Foreskin fibroblast (primary cell): ENCODE measurements at places on chromosomes 7 and 10.
A peak's percentile ranks its signal among the peaks of the same experiment; 100 is the strongest.

- no peak for DNase-seq
Measured at GRCh38 chr7:28338041-28338440, 74.3 kb upstream of the CREB5 start.

DNA sequence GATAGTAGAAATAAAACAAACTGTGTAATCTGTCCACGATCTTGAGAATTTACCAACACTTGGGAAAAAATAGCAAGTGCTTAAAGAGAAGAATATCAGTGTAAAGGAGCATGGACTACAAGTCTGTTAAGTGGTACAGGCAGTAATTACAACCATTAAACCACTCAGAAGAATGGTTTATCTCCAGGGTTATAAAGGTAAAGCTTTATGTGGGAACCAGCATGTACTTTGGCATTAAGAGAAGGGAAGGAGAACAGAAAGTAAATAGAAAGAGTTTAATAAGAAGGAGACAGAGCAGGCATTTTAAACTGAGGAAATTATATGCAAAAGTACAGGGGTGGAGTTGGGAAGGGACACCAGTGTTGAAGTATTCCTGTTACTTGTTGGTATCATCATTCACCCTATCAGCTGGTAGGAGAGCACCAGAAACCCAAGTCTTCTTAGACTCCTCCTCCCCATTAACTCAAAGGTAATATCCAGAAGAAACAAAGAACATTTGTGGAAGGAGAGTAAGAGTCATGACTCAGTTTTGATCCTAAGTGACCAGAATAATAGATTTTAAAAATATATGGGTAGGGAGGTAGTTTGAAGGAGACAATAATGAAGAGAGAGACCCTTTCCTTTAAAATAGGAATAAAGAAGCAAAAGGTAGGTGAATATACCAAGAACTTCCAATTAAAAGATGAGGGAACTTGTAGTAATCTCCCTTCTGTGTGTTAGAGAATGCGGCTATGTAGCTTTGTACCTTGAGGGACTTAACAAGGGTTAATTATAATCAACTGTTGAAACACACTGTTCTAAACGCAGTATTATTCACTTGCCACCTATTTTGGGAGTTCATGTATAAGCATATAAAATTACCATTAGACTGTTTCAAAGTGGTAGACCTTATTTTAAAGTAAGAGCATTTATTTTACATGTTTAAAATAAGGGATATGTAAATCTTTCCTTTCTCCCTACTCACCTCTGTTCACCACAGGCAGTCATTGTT, 92.1 kb upstream of the STRIP2 start:
- DNase-seq = no peak

GRCh38 chr7:81887098-81888090, 117.5 kb upstream of the HGF start:
- DNase-seq = no peak

DNA sequence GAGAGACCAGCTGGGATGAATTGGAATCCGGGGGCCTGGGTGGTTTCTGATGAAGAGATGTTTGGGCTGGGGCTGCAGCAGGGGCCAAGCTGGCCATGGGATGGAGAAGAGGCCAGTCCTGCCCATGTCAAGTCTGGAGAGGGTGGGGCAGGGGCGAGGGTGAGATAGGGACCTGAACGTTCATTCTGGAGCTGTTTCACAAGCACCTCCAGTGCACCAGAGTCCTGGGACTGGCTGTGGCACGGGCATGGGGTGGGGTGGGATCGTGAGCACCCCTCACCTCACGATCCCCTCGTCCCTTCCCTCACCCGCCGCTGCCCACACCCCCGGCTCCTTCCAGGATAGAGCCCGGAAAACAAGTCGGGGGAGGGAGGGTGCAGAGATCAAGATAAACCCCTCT, 25.8 kb upstream of the PSMG3 start:
- DNase-seq = no peak

GRCh38 chr7:157830331-157830730, 493.5 kb downstream of the DNAJB6 start:
- DNase-seq = no peak

- no peak for DNase-seq
Measured at GRCh38 chr7:133815611-133816210, 311.4 kb upstream of the LRGUK start.

DNA sequence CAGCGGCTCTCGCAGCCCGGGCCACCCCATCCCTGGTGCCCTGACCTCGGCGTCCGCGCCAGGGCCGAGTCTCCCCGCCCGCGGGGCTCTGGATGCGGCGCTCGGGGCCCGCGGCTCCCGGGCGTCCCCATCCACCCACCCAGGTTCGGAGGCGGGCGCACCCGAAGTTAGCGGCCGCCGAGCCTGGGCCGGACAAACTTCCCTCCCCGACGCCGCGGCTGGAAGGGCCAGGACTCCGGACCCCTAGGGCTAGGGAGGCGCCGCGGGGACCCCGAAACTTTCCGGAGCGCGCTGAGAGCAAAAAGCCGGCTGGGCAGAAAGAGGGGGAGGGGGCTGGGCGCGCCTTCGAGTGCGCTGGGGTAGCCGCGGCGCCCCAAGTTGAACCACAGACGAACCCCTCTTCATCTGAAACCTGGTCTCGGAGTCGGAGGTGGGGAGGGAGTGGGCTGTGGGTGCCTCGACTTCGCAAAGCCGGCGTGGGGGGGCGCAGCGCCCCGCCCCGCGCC, 3.7 kb upstream of the ELFN1 start:
- DNase-seq = no peak

DNA sequence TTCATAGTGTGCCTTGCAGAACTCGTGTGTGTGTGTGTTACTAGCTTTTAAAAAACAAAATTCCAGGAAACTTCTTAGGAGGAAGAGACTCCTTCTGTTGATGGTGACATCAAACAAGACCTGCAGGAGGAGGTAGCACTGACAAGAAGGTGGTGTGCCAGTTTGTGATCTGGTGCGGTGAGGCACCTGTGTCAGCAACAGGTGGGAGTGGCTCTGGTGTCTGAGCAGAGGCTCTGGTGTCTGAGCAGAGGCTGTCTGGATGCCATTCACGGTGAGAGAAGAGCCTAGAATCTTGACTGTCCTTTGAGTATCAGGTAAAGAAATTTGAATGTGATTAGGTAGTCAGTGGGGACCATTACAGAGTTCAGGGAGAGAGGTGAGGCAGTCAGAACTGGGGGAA, 122.8 kb downstream of the INPP5A start:
- no peak for DNase-seq

GRCh38 chr10:102159051-102159597, 6.9 kb downstream of the NOLC1 start:
- DNase-seq = peak; percentile 62

DNA sequence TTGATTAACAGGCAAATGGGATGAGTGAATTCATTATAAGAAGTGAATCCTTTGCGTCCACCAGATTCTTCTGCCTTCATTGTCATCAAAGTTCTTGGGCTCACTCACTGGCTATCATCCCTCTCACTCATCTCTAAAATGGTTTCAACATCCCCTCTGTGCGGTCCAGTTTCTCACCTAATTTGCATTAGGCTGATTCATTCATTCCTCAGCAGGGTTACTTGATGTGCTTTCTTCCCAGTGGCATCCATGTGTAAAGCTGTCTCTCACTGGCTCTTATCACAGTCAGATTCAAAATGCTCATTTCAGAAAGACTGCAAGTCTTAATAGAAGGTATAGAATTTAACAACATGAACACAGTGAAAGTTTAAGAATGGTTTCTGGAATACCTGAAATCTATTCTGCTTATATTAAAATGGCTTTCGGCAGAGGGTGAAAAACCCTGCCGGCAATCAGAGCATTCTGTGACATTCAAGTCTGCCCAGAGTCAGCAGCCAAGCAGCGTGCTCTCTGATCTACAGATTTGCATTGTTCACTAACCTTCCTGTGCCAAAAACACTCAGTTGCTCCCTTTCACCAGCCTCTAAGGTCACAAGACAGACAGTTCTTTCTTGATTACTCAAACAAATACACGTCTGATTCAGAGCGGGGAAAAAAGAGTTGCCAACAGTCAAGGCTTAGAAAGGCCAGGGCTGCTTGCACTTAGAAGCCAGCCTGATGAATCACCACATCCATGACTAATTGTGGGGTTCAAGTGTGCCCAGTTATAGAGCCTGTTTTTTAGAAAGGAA, 106.7 kb downstream of the TES start:
- peak; percentile 99 for DNase-seq

GRCh38 chr7:47759056-47759706, 177.3 kb upstream of the TNS3 start:
- peak; percentile 34 for DNase-seq

- DNase-seq = no peak
Measured at GRCh38 chr7:72196176-72196575, 216.0 kb downstream of the CALN1 start.

- no peak for DNase-seq
Measured at GRCh38 chr10:128301051-128301450, 174.8 kb upstream of the MKI67 start.

- no peak for DNase-seq
Measured at GRCh38 chr10:117472872-117473271, 69.7 kb upstream of the EMX2 start.

DNA sequence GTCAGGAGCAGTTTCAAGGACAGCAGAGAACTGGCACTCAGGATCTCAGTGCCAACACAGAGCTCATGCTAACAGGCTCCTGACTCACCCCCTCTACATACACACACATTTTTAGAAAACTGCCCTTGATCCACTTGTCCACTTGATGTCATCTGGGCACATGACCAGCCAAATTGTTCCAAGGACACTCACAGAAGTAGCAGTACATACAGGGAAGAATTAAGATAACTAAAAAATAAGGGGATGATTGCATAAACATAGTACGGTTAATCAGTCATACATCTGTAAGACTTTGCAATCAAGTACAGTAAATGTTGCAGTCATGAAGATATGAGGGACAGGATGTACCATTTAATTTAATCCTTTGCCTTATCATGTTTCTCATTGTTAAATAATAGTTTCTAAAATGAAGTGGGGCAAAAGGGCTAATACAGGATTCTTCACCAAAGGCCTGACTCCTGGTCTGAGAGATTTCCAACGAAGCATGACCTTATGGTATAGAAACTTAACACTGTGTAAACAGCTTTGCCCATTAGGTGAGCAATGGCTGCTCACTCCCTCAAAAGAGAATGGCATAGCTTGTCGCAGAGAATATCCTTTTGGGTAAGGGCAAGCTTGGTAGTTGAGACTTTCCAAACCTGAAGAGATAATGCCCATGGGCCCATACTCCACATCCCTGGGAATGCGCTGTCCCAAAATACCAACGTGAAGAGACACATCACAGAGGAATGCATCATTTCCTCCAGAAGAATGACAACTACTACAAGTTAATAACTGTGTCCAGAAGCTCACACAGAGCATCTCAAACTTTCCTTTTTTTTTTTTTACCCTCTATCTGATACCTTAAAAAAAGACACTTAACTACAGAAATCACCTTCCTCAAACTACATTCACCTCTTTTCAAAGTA, 94.1 kb downstream of the ARMH3 start:
- peak; percentile 74 for DNase-seq

- no peak for DNase-seq
Measured at GRCh38 chr7:80954191-80954590, 35.3 kb upstream of the SEMA3C start.

- DNase-seq = no peak
Measured at GRCh38 chr7:77734659-77735421, 38.6 kb downstream of the RSBN1L start.

GRCh38 chr10:56547163-56547562, 186.1 kb upstream of the ZWINT start:
- DNase-seq = no peak

DNA sequence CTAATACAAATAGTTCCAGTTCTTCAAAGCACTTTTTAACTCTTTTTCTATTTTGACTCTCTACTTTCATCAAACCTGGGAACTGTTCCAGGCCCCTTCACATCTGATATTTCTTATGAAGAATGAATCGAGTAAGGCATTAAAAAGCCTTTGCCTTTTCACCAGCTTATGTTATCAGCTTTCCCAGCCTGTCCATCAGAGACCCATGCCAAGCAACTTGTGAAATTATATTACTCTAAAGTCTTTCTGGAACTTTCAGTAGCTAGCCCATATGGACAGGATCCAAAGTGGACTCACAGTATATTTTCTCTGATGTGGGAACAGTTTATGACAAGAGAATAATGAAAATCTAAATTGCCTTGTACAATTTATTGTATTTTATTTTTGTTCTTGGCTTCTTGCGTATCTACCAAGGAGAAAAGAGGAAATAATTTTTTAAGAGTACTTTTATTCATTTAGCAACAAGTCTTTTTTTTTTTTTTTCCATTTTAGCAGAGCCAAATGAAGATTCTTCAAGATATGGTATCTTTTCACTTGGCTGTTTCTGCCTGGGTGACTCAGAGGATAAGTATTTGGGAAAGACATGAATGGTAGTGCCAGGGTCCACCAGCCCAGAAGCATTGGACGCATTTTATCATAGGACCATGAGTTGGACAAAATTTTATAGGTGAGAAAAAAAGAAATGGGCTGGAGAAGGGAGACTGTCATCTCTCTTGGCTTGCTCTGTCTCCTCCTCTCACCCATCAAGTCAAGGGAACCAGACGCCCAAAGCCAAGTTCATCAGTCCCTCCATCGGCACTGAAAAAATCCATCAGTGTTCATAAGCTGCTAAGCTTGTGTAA, 195.8 kb upstream of the NEBL start:
- DNase-seq = no peak

DNA sequence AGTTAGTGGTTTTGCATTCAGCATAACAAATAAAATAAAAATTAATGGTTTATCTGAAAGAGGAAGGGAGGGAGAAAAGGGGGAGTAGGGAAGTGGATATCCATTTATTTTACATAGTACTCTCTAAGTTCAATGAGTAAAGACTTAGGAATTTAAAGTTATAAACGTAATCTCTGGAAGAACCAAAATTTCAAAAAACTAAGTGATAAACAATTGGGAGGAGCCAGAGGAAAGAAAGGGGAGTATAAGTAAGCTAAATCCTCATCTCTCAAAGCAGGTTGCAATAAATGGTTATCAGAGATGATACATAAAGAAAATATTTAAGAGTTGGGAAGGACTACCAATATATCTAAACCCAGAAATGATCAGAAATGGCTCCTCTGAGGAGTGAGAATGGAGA, 46.4 kb downstream of the ANK3 start:
- no peak for DNase-seq

DNA sequence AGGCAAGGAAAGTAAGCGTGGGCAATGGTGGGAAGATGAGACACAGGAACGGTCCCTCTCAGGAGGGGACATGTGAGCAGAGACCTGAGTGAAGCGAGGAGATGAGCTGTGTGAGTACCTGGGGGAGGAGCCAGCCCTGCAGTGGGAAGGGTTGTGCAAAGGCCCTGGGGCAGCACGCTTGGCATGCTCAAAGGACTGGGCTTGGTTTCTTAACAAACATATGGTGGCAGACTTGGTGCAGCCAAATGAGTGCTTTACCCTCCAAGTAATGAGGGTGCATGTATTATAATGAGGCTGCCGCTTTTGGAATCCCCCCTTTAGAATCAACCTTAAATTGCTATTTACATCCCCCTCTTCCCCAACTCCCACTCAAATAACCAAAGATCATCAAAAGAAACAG, 152.7 kb upstream of the FRMD4A start:
- DNase-seq = no peak

- DNase-seq = no peak
Measured at GRCh38 chr10:49353026-49353894, 42.6 kb downstream of the DRGX start.
